ENCODE measurements at places on chromosomes 7 and 10.

GRCh38 chr7:71766016-71766415, 634.1 kb downstream of the GALNT17 start:
- DNase-seq, result no peak

- no peak for DNase-seq
Measured at GRCh38 chr7:32586291-32587221, 91.3 kb downstream of the AVL9 start.

DNA sequence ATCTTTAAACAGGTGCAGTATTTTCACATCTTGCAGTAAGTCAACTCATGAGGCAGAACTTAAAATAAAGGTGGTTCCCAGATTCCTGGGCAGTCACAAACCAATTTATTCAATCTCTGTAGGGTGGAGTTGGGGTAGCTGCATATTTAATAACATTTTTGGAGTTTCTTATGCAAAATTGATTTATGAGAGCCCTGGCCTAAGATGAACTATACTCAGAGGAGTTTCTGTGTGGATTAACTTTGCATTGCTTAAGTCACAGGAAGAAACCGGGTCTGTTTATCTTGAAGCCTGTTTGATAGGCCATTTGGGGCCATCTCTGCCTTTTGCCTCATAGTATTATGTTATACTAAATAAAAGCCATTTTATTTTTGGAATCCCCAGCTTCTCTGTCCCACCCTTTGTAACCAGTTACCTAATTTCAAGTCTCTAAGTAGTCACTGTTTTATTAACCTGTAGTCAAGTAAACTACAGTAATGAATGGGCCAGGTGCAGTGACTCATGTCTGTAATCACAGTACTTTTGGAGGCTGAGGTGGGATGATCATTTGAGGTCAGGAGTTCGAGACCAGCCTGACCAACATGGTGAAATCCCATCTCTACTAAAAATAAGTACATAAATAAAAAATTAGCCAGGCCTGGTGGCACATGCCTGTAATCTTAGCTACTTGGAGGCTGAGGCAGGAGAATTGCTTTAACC, 104.4 kb upstream of the FAM3C start:
- no peak for DNase-seq

DNA sequence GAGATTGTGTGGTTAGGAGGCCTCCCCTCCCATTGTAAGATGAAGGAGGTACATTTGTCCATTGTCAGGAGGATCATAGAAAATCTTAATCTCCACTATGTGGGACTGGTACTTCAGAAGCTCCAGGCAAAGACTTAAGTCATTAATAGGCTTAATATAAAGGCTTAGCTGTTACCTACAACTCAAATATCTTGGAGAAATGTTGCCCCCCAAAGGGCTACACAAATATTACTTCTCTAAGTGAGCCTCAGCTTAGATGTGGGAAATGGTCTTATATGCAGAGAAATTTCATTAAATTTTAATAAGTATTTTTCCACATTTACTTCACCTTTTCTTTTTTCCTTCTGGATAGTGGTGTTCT, 27.2 kb downstream of the TAS2R41 start:
- DNase-seq, result no peak

Measured in stimulated activated CD4-positive, alpha-beta T cell treated with anti-CD3 and anti-CD28 coated beads, Interleukin-4, amount 100 ng/mL, for 24 hours (primary cell).